A172 (cell line): ENCODE measurements at places on chromosomes 7 and 10. TPM values are rescaled to one million over a fixed set of nuclear protein-coding genes. Genes with fewer than 3 reads are reported as not detected.

- peak; percentile 71 for DNase-seq
Observed at GRCh38 chr7:129825209-129825970, 127.4 kb downstream of the UBE2H start.

- peak; percentile 35 for DNase-seq
Observed at GRCh38 chr7:112162142-112162766, 43.9 kb downstream of the DOCK4 start.

DNA sequence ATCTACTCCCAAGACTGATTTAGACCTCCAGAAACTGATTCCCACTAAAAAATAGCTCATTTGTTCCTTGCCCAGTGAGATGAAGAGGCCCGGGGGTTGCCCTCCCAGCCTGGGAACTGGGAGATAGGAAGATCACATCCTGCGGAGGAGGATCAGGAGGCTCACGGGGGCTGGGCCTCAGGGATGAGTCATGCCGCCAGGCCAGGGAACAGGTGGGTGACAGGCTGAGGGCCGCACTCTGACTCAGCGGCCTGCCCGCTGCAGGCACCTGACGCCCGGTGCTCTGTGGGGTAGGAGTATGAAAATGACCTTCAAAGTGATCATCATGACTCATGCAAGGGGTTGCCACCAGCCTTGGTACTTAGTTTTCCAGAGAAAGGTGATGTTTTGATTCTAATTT is 104.5 kb upstream of the ZPBP start:
- peak; percentile 16 for DNase-seq

GRCh38 chr10:61981460-61981859 is 80.0 kb downstream of the ARID5B start:
- no peak for DNase-seq

GRCh38 chr7:132680590-132680989 is 104.3 kb upstream of the PLXNA4 start:
- DNase-seq = no peak

DNA sequence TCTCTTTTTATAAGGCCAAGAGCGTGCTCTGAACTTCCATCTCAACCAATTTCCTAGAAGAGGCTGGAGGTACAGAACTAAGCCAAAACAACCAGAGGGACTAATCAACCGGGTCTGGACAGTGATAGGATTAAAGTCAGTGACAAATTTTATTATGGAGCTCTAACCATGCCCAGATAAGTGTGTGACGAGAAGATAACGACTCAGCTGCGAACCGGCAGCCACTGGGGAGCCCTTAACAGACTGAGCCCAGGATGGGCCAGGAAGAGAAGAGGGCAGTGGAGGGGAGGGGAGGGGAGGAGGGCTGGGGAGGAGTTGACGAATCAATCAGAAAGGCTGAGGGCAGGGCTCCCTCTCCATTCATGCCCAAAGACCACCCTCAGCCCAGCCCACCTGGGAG is 119.9 kb downstream of the PLXNA4 start:
- no peak for DNase-seq

DNA sequence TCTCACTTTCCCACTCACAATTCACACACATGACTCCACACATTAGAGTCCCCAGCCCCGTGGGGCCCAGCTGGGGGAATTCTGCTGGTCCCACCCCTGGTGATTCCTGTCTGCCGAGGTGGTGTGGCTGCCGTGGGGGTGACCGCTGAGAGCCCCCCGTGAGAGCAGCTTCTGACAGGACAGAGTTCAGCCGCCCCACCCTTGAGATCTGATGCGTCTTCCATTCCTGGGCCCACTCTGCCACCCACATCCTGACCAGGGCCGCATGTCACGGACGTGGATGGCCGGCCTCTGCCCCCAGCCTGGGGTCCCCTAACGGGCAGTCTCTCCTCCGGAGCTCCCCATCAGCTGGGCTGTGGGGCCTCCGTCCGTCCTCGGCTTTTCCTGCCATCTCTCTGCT is 240.1 kb upstream of the PITRM1 start:
- DNase-seq = no peak

- no peak for DNase-seq
Observed at GRCh38 chr10:100985336-100985735, 2.0 kb downstream of the MRPL43 start.

GRCh38 chr10:58967551-58968388 is 208.7 kb upstream of the PHYHIPL start:
- peak; percentile 72 for DNase-seq

- DNase-seq = peak; percentile 93
Observed at GRCh38 chr10:13707156-13707881, 120.6 kb downstream of the PRPF18 start.

GRCh38 chr10:88895250-88895649 is 15.2 kb downstream of the STAMBPL1 start:
- DNase-seq = no peak

DNA sequence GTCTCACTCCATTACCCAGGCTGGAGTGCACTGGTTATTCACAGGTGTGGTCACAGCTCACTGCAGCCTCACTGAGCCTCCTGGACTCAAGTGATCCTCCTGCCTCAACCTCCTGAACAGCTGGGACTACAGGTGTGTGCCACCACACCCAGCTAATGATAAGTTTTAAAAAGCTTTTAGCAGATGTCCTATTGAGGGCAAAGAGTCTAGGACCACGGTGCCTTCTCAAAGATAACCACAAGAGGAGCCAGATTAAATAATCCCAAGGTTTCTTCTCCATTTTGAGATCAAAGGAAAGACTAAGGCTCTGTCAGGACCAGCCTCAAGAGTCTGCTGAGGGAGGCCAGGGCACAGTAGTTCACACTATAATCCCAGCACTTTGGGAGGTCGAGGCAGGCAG is 4.7 kb downstream of the ATP5MF start:
- DNase-seq = no peak

- DNase-seq = no peak
Observed at GRCh38 chr7:8022628-8023027, 54.0 kb downstream of the GLCCI1 start.

DNA sequence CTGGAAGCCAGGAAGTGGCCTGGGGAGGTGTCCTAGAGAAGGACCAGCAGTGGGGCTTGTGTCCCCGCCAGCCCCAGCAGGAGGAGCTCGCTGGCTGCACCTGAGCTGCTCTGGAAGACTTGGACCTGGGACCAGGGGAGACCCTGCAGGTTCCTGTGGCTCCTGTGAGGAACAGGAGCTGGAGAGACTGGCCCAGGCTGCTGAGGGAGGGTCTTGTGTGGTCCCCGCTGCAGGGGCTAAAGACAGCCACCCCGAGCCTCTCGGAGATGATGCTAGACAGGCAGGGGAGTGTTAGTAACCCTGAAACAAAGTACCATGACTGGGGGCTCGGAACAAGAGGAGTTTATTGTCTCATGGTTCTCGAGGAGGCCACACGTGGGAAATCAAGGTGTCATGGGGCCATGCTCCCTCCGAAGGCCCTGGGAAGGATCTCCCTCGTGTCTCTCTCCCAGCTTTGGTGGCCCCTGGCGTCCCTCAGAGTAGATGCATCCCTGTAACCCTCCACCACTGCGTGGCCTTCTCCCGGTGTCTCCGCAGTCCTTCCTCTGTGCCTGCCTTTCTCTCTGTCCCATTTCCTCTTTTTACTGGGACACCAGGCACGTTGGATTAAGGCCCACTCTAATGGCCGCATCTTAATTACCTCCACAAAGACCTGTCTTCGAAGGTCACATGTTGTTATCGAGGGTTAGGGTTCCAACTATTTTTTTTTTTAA is 348.4 kb downstream of the GLRX3 start:
- DNase-seq = no peak

- no peak for DNase-seq
Observed at GRCh38 chr10:76572021-76572420, 1065.6 kb downstream of the KCNMA1 start.

- no peak for DNase-seq
Observed at GRCh38 chr10:63114031-63114814, 18.9 kb upstream of the NRBF2 start.

- DNase-seq = no peak
Observed at GRCh38 chr7:105188201-105188600, 174.2 kb downstream of the KMT2E start.

DNA sequence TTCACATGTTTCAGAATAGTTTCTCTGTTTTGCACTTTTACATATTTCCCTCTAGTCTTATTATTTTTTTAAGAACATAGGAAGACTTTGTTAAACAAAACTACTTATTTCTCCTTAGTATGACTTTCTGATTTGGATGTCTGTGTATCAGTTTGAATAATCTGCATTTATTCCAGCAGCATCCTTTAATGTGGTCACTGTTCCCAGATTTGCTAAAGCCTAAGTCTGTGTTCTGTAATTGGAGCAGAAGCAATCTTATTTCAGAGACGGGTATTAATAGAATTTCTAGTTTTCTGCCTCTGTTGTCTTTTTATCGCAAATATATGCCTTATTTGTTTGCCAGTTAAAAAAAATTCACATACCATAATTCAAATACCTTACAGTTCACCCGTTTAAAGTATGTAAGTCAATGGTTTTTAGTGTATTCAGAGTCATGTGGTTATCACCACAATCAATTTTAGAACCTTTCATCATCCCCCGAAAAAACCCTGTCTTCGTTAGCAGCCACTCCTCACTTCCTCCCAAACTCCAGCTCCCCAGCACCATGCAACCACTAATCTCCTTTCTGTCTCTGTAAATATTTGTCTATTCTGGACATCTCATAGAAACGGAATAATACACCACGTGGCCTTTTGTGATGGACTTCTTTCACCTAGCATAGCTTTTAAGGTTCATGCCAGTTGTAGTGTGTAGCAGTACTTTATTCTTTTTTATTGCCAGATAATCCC is 58.7 kb downstream of the INPP5F start:
- DNase-seq = no peak

GRCh38 chr7:5636914-5637313 is 144.5 kb downstream of the RNF216 start:
- peak; percentile 92 for DNase-seq

- DNase-seq = no peak
Observed at GRCh38 chr10:49141541-49142332, 7.9 kb upstream of the FAM170B start.

DNA sequence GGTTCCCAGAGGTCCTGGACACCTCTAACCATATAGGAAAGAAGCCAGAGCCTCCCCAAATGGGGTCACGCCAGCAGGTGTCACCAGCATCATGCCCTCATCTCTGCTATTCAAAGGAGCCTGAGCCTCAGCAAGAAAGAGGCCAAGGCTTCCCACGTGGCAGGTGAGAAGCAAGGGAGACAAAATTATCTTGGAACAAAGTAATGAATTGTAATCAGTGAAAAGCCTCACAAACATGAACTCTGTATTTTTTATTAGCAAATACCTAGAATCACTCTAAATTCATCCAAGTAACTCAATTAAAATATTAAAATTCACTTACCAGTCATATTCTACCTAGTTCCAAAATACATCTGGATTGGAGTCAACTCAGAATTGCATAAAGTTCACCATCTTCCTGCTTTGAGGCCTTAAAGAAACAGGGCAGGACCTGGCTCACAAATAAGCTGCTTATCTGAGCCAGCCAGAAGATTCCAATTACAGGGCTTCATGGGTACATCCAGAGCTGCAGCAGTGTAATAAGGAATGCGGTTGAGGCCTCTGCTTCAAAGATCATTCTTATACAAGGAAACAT is 68.7 kb downstream of the SGMS1 start:
- no peak for DNase-seq

- DNase-seq = no peak
Observed at GRCh38 chr10:55191236-55191860, 390.3 kb upstream of the PCDH15 start.

The LRRD1 gene
- not detected in 2 replicates for total RNA-seq

The PRR15 gene
- total RNA-seq = 0.41 TPM in 1 of 2 replicates, not detected in the other

The SPOCK2 gene
- total RNA-seq = 0.02 and 0.53 TPM in 2 replicates

The CACNB2 gene
- total RNA-seq = 0.02 TPM in 1 of 2 replicates, not detected in the other

The PON1 gene
- total RNA-seq = not detected in 2 replicates

The PSD gene
- 0.07 TPM in 1 of 2 replicates, not detected in the other for total RNA-seq

The PTN gene
- 11.9 and 12.5 TPM in 2 replicates for total RNA-seq

The GBX1 gene
- 0.41 TPM in 1 of 2 replicates, not detected in the other for total RNA-seq

The CPN1 gene
- not detected in 2 replicates for total RNA-seq

The ABCB4 gene
- total RNA-seq = not detected in 2 replicates

The CELF2 gene
- 0.10 TPM in 1 of 2 replicates, not detected in the other for total RNA-seq

The NKX2-3 gene
- total RNA-seq = 0.19 and 1.2 TPM in 2 replicates

The SDK1 gene
- total RNA-seq = 1.8 and 2.5 TPM in 2 replicates

The ZNF398 gene
- total RNA-seq = 7.3 and 9.2 TPM in 2 replicates

The MYPN gene
- total RNA-seq = 0.96 and 1.5 TPM in 2 replicates

The THSD7A gene
- total RNA-seq = 0.21 and 0.89 TPM in 2 replicates
